Amniotic epithelial cell (primary cell): ENCODE measurements at places on chromosomes 4 and X.

DNA sequence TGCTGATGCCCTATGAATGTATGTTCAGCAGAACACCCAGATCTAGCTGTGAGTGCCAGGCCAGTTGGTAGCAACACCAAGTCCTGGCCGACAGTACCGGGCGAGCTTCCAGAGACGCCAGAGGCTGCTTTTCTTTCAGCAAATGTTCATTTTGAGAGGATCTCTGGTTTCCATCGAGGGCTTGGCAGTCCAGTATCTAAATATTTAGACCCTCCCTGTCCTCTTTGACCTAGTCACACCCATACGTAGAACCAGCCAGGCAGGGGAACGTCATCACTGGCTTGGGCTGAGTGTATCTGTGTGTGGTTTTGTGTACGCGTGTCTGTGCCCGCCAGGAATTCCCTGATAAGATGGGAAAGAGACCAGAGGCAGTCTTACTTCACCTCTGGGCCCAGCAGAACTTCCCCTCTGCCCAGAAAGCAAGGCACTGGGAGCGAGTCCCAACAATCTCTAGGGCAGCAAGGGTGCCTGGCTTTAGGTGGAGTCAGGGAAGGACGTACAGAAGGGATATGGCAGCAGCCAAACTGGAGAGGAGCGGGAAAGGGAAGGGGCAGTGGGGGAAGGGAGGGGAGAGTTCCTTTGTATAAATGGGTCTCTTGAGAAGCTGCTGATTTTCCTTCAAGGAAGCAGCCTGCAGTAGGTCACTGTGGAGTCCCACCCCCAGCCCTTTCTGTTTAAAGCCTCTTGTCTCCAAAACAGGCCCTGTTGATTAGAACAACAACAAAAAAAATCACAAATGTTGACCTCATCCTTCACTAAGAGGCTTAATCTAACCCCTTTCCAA is 15.0 kb upstream of the ELF4 start:
- peak; percentile 97 for DNase-seq

DNA sequence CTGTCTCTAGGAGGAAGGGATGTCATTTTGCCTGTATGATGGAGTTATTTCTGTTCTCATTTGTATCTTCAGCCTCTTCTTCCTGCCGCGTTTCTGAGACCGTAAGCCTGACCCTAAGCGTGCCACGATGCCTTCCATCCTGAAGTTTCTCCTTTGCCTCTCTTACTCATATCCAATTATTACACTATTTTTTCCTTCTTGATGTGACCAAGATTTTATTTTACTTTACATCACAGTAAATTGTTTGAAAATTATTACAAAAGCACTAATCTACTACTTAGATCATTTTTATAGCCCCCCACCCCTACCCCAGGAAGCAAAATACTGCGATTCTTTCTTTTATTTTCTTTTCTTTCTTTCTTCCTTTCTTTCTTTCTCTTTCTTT is 95.0 kb downstream of the RAPGEF2 start:
- no peak for DNase-seq

GRCh38 chr4:85452058-85452731 is 22.8 kb upstream of the ARHGAP24 start:
- DNase-seq = no peak

GRCh38 chr4:56665781-56666180 is 15.3 kb downstream of the HOPX start:
- DNase-seq = no peak

- no peak for DNase-seq
Observed at GRCh38 chrX:71198066-71198465, 25.0 kb upstream of the GJB1 start.

DNA sequence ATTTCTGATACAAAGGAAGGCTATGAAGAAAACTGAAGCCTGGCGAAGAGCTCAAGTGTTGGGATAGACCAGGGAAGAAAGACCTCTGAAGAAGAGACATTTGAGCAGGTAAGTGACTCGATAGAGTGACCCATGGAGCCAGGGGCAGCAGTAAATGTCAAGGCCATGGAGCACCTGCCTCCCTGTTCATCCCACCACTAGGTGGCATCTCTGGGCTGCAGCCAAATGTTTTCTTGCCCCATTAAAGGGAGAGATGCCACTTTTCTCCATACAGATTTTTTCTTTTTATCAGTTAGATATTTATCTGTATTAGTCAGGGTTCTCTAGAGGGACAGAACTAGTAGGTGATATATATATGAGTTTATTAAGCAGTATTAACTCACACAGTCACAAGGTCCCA is 4.9 kb upstream of the ZNF81 start:
- peak; percentile 24 for DNase-seq

DNA sequence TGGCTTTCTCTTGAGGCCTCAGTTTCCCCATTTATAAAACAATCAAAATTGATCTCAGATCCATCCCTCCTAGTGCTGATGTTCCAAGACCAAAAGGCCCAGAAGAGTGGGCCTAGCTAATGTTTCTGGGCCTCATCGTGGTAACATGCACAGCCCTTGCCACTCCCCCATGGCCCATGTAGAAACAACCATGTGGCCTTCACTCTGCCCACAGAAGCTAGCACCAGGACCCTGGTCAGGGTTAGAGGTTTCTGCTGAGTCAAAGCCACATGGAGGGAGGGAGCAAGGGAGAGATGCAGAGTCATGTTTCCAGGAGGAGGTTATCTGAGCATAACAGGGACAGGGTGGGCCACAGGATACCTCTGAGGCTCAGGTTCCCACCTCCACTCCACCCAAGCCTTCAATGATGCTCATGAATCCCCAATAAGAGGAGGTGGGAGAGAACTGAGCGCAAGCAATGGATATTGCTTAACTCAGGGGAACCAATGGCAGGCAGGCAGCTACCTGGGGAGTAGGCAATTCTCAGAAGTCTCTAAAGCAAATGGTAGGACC is 16.9 kb downstream of the OTUD5 start:
- DNase-seq = no peak

- DNase-seq = peak; percentile 89
Observed at GRCh38 chr4:113052379-113052951, 3.0 kb downstream of the ANK2 start.

DNA sequence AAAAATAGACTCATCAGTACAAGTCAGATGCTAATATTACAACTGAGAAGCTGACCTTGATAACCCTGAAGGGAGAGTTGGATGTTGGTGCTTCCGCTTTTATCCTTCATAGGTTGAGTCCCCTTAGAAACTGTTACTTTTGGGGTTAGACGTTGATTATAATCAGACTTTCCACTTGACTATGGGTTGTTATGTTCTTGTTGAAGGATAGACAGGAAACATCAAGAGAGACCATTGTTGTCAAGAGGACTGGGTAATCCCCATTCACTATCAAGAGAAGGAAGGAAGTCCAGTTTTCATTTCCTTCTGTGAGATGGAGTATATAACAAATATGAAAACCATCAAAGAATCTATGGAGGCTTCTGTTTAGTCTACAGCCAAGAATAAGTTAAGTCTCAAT is 229.9 kb upstream of the AFF2 start:
- DNase-seq = no peak

GRCh38 chr4:151882072-151882803 is 121.4 kb upstream of the GATB start:
- DNase-seq = no peak

- DNase-seq = no peak
Observed at GRCh38 chr4:159145318-159145991, 42.6 kb downstream of the RAPGEF2 start.

DNA sequence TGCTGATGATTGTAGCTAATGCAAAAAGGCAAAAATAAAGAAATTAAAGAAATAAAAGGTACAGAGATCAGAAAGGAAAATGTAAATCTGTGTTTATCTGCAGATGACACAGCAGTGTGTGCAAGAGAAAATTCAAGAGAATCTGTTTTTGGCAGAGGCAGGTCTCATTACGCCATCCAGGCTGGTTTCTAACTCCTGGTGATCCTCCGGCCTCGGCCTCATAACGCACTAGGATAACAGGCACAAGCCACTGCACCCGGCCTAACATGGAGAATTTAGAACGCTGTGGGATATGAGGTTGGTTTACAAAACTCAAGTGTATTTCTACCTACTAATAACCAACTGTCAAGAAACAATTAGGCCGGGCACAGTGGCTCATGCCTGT is 29.4 kb downstream of the CTBP1 start:
- peak; percentile 76 for DNase-seq

GRCh38 chr4:10084651-10085358 is 31.8 kb downstream of the WDR1 start:
- DNase-seq = no peak

DNA sequence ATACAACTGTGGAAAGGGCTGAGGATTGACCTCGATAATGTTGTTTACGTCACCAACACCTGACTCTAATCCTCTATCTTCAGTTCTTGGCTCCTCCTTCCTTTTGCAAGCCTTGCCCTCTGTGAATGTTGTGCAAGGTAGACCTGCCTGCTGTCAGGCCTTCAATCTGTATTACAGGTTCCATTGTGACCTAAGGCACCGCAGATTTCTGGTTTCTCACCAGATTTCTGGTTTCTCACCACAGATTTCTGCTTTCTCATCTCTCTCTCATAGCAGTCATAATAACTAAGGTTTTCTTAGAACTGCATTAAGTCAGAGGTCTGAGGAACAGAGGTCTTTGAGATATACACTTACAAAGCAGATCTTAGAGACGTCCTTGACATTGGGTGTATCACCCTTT is 51.5 kb upstream of the ETNPPL start:
- no peak for DNase-seq

- DNase-seq = peak; percentile 59
Observed at GRCh38 chr4:118281611-118282442, 71.0 kb downstream of the PRSS12 start.

DNA sequence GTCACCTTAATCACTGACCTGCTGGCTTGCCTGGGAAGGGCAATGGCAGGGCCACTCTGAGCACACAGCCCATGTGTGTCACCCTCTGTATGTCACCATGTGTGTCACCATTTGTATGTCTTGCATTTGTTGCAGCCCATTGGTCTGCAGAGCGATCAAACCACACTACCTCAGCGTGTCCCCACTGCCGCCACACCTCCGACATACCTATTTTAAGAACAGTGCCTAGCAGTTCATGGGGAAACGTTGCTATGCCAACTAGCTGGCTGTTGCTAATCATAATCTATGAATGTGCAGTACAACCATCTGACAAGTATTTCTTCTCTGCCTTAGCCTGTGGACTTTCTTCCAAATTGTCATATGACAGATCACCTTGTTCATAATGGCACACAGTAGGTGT is 8.0 kb upstream of the CRMP1 start:
- no peak for DNase-seq

- DNase-seq = peak; percentile 34
Observed at GRCh38 chr4:103075435-103075893, 1.1 kb downstream of the SLC9B2 start.

GRCh38 chrX:154525606-154526490 is 9.8 kb upstream of the FAM3A start:
- no peak for DNase-seq

GRCh38 chrX:63963095-63963784 is 178.2 kb upstream of the ARHGEF9 start:
- no peak for DNase-seq

DNA sequence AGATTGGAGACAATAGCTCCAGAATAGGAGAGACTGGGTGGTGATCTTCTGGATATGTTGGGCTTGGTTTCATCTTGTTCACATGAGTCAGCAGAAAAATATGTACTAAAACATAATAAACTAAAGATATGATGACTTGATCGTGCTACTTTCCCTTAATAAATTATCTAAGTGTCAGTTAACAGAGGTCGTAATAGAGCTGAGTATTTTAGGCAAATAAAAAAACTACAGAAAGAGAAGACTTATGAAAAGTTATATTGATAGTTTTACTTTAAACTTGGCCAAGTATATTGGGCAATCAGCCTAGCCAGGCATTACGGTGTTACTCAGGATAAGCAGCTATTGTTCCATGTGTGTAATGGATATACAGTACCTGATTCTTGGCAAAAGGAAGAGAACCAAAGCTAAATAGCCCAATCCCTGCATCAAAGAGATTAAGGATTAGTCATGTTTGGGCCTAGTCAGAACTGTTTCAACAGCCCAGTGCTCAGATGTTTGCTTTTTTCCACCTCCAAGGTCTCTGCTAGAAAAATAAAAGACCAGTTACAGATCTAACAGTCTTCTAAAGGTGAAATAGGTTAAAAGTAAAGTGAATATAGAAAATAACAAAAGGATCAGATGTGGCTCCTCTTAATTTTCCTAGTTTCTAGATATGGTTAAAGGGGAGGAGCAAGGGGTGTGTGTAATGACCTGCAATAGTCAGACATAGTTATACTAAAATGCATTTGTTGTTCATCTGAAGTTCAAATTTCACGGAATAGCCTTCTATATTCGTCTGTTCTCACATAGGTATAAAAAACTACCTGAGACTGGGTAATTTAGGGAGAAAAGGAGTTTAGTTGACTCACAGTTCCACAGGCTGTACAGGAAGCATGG is 262.6 kb downstream of the ADGRL3 start:
- peak; percentile 85 for DNase-seq

- no peak for DNase-seq
Observed at GRCh38 chr4:139958739-139959098, 195.3 kb downstream of the MAML3 start.

GRCh38 chr4:170849969-170850368 is 760.2 kb upstream of the AADAT start:
- DNase-seq = no peak

DNA sequence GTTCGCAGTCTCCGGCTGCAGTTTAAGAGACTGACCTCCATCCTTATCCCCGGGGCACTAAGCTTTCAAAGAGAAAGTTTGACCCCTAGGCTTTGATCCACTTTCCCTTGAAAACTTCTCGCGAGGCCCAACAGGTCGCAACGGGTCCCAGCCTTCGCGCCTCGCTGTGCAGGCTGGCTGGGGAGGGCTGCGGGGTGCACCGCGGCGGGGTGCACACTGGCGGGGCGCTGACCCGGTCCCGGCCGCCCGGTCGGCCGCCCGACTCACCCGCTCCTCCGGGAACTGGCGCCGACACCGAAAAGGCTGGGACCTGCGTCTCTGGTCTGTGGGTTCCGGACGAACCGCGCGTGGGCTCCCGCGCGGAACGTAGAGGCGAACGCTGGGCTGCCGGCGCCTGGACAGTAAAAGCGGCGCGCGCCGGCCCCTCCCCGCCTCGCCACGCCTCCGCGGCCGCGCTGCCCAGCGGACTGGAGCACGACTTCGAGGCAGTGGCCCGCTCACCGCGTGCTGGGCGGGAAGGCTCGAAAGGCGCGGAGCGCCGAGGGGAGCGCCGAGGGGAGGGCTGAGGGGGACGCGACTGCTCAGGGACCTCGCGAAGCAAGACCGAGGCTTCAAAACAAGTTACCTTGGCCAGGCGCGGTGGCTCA is at the start of gene TAF7L:
TAF7L (minus strand) TSS at position 378 of the 647 bp plus-strand sequence. CDS start 3,791 bp downstream, outside the sequence.
- DNase-seq = peak; percentile 3

DNA sequence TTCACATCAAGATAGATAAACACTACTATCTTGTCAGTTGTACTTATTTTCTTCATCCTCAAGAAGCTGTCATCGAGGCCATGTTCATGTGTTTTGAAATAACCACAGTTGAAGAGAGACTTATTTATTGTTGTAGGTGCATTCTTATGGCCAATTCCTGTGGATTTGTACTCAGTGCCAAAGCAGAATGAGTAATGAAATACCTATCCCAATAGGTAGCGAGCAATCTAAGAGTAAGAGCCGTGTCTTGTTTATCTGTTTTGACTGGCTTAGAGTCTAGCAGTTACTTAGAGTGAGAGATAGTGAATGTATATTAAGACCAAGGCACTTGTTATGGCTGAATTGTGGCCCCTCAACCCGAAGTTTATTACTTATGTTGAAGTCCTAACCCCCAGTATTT is 631.0 kb upstream of the SPANXN1 start:
- DNase-seq = no peak

- no peak for DNase-seq
Observed at GRCh38 chr4:79578606-79579005, 170.6 kb upstream of the GK2 start.
